Activated T-helper 17 cell treated with anti-CD3 and anti-CD28 coated beads, Interleukin-2, amount 50 U/mL, for 72 hours (primary cell): ENCODE measurements at places on chromosomes 16 and 17. TPM values are rescaled to one million over a fixed set of nuclear protein-coding genes. Genes with fewer than 3 reads are reported as not detected.

GRCh38 chr16:12871784-12872183 lies 29.6 kb upstream of the SHISA9 start:
- ATAC-seq = no peak

- ATAC-seq = no peak
These were observed 266 bp downstream of the FMNL1 start for GRCh38 chr17:45222014-45222288.

DNA sequence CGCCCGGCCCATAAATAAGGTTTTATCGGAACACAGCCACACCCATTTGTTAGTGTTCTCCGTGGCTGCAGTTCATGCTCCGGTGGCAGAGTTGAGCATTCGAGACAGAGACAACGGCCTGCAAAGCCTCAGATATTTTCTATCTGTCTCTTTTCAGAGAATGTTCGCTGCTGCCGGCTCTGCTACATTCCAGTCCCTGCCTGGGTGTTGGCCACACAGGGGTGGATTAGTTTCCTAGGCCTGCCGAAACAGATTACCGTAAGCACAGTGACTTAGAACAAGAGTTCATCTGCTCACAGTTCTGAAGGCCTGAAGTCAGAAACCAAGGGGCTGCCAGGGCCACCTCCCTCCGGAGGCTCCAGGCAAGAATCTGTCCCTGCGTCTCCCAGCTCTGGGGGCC lies 19.1 kb upstream of the GSG1L start:
- ATAC-seq = no peak

DNA sequence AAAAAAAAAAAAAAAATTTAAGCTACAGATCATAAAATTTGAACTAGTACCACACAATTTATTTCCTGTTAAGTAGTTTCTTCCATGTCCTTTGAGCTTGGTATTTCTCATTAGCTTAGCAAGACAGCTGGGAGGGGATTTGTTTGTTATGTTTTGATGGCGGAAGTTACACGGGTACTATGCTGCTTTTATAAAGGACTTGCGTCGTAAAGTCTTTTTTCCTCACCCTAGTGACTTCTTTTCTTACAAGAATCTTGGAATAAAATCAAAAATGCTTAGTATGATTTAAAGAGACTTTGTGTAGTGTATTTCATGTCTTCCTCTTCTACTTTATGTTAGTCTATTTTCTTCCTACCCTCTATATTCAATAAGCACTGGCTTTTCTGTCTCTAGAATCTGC lies 89.1 kb downstream of the NLK start:
- no peak for ATAC-seq

GRCh38 chr17:42841975-42842685 lies 2.2 kb upstream of the AOC2 start:
- no peak for ATAC-seq

GRCh38 chr16:22055881-22056280 lies 36.5 kb upstream of the VWA3A start:
- peak; percentile 34 for ATAC-seq

DNA sequence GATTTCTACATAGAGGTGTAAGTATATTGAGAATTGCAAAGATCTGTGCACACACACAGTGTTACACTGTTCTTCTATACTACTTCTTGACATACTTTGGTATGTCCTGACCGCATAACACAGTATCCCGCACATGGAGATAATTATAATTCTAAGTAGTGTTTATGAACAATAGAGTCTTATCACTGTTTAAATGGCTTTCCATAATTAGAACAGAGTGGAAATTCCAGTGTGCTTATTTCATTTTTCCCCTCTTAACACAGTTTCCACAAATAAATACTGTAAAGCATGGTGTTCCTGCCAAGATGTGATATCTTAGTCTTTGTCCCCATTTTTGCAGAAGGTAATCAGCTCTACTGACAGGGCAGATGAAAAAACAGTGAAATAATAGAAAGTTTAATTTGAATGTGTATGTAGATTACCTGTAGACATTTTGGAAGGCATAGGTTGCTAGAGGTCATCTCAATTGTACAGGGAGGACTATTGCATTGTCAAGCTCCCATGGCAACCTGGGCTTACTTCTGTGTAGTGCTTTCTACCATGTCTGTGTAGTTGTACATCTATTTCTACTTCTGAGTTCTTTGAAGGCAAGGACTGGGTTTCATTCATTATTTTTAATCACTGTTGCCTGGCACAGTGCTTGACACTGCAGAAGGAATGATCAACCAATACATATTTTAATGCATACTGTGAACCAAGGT lies 10.1 kb upstream of the KRT28 start:
- ATAC-seq = no peak

- no peak for ATAC-seq
These were observed 1.8 kb downstream of the SNTB2 start for GRCh38 chr16:69188716-69189115.

DNA sequence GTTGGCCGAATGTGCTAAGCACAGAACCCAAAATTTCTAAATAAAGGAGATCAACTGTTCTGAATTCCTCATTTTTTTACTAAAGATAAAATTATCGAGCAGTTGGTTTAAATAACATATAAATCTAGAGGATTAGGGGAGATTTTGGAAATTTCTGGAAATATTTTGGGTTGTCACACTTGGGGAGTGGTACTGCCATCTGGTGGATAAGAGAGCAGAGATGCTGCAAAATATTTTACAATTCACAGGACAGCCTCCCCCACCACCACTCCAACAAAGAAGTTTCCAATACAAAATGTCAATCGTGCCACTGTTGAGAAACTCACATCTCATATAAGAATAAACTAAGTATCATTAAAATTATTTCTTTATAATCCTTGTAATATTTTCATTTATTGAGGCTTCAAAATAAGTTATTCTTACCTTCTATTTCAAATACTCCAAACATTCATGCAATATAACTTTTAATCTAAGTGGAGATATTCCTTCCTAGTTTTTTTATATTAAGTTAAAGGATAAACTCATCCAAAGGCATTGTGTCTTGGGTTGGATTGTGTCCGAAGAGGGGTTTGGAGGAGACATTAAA lies 17.0 kb upstream of the ABCA8 start:
- no peak for ATAC-seq

GRCh38 chr16:14321542-14321941 lies 250.4 kb downstream of the MRTFB start:
- ATAC-seq = no peak

DNA sequence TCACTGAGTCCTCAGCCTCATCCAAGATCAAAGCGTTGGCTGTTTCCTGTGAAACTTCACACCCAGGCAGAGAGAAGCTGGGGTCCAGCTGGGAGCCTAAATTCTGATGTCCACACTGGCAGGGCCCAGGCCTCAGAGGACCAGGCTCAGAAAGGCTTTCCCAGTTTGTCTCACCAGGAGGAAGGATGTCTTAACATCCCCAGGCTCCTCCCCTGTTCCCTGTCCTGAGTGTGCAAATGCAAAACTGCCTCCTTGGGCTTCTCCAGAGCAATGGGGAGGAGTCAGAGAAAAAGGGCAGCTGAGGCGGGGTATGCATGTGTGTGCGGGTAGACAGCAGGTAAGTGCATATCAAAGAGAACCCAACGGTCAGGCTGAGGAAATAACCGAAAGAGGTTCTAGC lies 45.7 kb downstream of the CUEDC1 start:
- ATAC-seq = no peak

GRCh38 chr16:10931977-10932632 lies 10.2 kb downstream of the DEXI start:
- ATAC-seq = no peak

DNA sequence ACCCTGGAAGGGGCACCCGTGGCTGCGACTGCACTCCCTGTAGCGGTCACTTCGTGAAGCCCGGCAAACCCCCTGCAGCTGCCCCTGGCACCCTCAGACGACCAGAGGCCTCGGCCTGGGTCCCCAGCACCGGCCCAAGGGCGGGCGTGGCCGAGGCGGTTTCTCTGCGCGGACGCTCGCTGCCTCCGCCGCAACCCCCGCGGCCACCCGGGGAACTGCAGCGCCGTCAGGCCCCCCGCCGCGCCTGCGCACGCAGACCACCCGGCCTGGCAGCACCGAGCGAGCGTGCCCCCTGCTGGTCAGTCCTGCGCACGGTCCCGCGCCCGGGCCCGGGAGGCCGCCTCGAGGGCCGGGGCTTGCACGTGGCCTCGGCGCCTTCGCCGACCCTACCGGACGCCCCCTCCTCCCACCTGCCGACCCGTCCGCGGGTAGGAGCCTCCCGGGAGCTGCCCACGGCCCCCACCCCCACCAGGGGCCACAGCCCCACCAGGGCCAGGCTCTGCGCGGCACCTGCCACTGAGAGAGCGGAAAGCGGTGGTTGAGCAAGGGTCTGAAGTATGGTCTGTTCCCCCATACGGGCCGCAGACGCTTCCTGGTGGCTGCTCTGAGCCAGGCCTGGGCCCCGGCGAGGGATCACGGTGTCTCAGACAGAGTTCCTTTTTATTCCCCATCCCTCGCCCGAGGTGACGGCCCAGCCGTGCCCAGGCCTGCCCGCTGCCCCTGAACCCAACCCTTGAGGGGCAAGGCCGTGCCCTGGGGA lies 11.5 kb upstream of the HS3ST6 start:
- ATAC-seq = peak; percentile 89

DNA sequence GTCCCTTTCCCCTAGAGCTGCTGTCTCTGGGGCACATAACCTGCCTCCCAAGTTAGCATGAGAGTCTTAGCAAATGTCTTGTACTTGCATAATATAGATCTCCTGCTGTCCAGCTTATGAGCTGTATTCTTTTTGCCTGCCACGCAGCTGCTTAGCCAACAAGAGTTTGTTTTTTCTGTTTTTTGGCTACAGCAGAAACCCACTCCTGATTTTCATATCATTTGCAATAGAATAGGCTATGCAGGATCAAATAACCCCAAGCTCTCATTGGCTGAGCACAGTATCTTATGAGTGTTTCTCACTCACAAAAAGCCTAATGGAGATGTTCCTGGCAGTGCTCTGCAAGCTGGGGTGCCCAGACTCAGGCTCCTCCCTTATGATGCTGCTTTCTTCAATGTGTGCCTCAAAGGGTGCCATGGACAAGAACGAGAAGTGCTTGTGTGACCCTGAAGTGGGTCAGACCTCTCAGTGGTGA lies 23.1 kb downstream of the B9D1 start:
- no peak for ATAC-seq

DNA sequence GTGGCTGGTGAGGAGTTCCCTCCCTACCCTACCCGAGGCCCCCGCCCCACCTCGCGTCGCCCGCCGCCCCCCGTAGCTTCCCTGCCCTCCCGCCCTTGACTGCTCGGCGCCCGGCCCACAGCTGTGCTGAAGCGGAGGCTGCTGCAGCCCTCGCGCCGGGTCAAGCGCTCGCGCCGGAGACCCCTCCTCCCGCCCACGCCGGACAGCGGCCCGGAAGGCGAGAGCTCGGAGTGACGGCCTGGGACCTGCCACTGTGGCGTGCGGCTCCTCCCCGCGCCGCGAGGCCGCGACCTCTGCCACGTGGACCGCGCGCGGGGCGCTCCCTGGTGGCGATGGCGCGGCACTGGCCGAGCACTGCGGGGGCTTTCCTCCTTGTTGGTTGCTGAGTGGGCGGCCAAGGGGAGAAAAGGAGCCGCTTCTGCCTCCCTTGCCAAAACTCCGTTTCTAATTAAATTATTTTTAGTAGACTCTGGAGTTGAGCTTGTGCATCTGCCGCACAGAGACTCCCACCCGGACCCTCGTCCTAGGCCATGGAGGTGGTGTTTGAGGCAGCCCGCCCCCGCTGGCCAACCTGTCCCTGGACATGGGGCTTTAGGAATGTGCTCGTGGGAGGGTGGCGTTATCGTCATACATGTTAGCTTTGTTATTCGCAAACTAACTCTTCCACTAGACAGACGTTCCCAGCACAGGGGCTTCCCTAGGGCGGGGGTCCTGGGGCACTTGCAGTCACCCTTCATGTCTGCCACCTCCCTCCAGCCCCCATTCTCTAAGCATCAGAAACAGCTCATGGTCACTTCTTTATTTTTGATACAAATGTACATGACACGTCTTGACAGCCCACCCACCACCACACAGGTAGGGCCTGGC lies 4.4 kb downstream of the TP53I13 start:
- peak; percentile 13 for ATAC-seq

GRCh38 chr17:39763051-39763820 lies 25.5 kb downstream of the GRB7 start:
- ATAC-seq = no peak

DNA sequence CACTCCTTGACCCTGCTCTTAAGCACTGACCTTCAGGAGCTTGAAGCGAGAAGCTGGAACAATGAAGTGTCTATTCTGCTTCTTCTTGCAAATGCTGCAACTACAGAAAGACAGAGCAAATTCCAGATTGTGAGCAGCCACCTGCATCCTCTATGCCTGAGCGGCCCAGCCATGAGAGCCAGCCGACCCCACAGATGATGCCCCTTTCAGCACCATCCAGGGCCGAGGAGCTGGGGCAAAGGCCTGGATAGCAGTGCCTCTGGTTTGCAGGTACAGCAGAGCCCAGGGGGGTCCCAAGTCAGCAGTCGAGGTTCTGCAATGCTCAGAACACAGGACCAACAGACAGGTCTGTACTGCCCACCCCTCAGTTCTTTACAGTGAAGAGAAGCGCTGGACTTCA lies 4.7 kb downstream of the CENPV start:
- ATAC-seq = no peak

GRCh38 chr17:28343491-28343932 lies 8.0 kb downstream of the TNFAIP1 start:
- peak; percentile 14 for ATAC-seq

DNA sequence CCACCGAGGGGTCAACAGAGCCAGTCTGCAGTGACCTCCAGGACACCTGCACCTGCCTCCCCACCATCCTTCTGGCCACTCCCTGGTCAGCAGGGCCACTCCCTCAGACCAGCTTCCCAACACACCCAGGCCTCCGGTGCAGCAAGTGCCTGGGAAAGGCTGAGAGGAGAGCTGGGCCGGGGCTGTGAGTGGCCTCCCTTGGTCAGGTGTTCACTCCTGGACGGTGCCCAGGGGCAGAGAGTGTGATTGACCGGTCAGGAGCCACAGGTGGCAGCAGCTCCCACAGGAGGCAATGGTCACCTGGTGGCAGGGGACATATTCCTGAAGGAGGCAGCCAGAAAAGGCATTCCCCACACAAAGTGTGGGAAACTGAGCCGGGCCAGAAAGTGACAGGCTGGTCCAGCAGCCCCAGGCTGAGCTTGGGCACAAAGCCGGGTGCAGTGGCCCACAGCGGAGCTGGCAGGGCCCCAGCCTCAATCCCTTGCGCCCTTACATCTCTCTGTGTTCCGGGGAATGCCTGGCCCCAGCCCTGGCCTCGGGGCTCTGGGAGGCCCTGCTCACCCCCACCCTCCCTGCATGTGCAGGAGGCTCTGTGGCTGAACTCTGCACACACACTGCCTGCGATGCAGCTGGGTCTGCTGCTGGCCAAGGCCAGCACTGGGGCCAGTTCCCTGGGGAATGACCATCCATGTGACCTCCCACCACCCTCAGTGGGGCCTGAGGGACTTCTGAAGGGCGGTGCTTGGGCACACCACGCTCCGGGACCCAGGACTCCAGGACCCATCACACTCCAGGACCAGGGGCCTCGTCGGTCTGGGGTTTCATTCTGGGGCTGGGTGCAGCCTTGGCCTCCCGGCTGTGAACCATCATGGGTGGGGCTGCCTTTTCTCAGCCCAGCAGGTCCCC lies 1.2 kb upstream of the C17orf99 start:
- no peak for ATAC-seq

RPS15A gene
- total RNA-seq = 1,983 TPM

ATP2C2 gene
- total RNA-seq = not detected

IL17C gene
- 0.42 TPM for total RNA-seq

RAD51D gene
- 36.6 TPM for total RNA-seq

ALOX15B gene
- 0.61 TPM for total RNA-seq
